ENCODE measurements at places on chromosomes 6 and 20.

GRCh38 chr6:16200321-16200883 is 38.0 kb upstream of the GMPR start:
- DNase-seq = no peak

- no peak for DNase-seq
These were observed 681 bp downstream of the DIDO1 start for GRCh38 chr20:62925420-62926228.

GRCh38 chr20:42380287-42380686 is 762.1 kb upstream of the CHD6 start:
- no peak for DNase-seq

- no peak for DNase-seq
These were observed at the start of gene ZSCAN16 for GRCh38 chr6:28124350-28124970. Gene ZSCAN16 (plus strand): TSS chr6:28124609. CDS start chr6:28125444, 835 bp downstream.

- DNase-seq = no peak
These were observed 54.8 kb upstream of the KCNG1 start for GRCh38 chr20:51077686-51078060.

DNA sequence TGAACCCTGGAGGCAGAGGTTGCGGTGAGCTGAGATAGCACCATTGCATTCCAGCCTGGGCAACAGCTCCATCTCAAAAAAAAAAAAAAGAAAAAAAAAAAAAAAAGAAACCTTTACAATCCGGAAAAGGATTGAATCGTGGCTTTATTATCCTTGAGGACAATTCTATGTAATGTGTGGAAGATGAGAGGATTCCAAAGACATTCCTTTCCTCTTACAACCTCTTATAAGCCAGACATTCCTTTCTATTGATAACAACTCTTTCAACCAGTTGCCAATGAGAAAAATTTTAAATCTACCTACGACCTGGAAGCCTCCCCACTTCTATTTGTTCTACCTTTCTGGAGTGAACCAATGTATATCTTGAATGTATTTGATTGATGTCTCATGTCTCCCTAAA is 91.2 kb upstream of the EEF1E1 start:
- DNase-seq = no peak

DNA sequence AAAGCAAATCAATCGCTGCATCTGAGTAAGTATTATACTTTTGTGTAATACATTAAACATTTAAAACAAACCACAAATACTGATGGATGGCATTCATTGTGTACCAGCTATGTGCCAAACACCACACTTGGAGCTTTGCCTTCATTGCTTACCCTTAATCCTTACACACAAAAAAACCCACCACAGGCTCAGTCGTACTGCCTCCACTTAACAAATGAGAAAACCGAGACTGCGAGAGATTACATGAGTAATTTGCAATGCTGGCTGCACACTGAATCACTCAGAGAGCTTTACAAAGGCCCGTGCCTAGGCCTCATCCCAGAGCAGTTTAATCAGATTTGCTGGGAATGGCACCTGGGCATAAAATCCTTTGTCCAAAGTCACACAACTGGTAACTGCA is 130.5 kb downstream of the EDN1 start:
- DNase-seq = no peak

DNA sequence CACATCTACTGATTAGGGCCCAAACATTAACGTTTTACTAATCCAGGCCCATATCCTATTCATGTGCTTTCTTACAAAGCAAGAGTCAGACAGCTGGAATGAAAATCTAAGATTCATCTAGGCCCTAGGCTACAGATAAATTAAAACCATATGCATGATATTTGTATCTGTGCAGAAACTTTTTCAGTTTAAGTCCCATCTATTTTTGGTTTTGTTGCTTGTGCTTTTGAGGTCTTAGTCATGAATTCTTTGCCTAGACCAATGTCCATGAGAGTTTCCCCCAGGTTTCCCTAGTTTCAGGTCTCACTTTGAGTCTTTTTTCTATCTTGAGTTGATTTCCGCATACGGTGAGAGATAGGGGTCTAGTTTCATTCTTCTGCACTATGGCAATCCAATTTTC is 20.2 kb downstream of the ADNP start:
- peak; percentile 24 for DNase-seq

DNA sequence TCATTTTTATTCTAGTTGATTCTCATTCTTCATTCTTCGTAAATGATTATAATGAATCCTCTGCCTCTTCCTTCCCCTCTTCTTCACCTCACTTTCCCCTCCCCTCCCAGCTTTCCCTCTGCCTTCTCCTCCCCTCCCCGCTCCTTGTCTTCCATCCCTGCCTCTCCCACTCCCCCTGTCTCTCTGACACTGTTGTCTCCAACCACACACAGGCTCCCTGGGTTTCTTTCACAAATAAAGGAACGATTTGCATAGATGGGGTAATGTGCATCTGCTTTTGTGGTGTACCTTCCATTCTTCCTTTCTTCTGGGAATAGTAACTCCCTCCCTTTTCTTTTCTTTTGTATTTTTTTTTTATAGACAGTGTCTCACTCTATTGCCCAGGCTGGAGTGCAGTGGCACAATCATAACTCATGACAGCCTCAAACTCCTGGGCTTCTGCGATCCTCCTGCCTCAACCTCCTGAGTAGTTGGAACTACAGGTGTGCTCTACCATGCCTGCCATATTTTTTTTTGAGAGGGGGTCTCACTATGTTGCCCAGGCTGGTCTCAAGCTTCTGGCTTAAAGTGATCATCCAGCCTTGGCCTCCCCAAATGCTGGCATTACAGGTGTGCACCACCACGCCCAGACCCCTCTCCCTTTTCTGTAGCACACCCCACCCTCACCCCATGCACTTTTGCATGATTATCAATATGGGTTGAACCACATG is 318.6 kb downstream of the PRKN start:
- no peak for DNase-seq

DNA sequence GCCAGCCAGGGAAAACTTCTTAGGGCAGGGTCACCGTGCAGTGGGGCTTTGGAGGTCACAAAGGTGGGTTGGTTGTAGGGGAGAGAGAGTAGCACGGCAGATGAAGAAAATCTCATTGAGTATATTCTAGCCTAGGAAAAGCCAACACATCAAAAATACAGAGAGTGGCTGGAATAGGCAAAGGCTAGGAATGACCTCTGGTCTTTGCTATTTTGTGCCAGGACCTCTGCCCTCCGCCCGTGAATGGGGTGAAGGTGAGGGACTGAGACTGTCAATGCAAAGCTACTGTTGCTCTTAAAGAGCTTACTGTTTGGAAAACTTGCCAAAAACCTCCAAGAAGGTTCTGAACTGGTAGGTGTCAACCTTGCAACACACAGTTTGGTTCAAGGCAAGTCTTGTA is 346.7 kb downstream of the CDH26 start:
- no peak for DNase-seq

GRCh38 chr6:54916858-54917257 is 70.3 kb downstream of the FAM83B start:
- no peak for DNase-seq

DNA sequence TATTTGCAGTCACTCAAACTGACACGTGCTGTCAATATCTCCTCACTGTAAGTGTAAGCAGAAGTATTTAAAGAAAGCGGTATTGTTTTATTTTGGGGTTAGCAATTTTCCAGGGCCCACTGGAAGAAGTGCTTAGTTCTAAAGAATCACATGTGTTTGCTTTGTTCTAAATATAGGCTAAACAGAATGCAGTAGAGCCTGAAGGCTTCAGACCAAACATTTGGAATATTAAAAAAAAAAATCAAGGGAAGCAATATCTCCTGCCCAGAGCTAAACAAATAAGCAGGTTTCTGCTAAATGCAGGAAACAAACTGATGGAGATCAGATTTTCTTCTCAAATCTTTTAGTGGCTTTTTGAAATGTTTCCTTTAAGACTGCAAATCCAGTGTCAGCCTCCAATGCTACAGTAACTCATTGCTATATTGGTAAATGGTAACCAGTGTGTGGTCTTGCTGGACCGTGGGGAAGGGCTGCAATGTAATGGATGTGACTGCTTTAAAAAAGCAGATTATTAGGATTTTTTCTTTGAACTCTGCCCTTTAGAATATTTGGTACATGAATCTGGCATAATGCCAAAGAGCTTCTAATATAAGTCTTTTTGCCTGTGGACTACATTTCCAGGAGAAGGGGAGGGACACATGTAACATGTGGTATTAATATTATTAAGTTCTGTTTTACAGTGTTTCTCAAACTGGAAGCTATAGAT is 317.1 kb upstream of the FERMT1 start:
- no peak for DNase-seq

GRCh38 chr6:61558796-61559195 is 727.2 kb downstream of the KHDRBS2 start:
- DNase-seq = no peak

GRCh38 chr20:44404204-44405181 is 49.0 kb downstream of the HNF4A start:
- DNase-seq = no peak
